ENCODE measurements at places on chromosomes 5 and 9.

DNA sequence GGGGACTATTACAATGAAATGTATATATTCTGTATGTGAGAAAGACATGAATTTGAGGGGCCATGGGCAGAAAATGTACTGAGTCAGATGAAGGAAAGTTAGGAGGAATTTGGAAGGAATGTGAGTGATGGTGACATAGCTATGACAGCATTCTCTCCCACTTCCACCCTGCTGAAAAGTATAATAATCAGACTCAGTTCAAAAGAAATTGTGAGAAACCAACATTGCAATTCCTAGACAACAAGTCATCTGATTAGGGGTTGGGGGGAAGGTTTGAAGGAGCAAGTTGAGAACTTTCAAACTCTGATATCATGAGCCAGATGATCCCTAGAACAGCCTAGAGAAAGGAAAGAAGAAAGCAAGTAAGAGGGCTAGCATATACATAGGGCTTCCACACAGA, 370.6 kb downstream of the DMRTA1 start:
- DNase-seq, result no peak

- no peak for DNase-seq
These were observed 8.7 kb downstream of the POMT1 start for GRCh38 chr9:131511416-131511815.

DNA sequence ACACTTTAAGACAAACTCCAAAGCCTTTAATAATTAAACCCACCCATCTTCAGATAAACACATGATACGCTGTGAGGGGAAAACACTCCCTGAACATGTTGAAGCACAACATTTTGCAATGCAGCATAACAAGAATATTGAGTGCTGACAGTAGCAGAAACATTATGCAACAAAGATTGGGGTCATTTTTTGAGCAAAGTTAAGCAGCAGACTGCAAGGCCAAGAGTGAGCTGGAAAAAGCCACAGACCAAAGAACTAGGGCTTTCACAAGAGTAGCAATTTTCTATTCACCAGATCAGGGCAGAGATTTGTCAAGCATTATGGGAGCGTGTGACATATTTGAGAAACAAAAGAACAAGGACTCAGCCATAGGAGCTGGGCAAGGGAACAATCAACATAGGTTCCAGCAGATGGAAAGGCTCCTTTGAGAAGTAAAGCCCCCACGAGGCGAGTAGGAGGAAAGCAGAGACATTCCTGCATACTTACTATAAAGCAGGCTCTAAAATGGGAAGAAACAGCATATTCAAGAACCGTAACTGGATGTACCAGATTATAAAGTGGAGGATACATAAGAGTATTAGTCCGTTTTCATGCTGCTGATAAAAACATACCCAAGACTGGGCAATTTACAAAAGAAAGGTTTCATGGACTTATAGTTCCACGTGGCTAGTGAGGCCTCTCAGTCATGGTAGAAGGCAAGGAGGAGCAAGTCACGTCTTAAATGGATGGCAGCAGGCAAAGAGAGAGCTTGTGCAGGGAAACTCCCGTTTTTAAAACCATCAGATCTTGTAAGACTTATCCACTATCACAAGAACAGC, 4.8 kb upstream of the TTC23L start:
- DNase-seq, result no peak

- no peak for DNase-seq
These were observed at the start of gene MARCHF11 for GRCh38 chr5:16179511-16179935. TSS of gene MARCHF11 (minus strand) at chr5:16179791. CDS start at chr5:16179575, 216 bp downstream.

DNA sequence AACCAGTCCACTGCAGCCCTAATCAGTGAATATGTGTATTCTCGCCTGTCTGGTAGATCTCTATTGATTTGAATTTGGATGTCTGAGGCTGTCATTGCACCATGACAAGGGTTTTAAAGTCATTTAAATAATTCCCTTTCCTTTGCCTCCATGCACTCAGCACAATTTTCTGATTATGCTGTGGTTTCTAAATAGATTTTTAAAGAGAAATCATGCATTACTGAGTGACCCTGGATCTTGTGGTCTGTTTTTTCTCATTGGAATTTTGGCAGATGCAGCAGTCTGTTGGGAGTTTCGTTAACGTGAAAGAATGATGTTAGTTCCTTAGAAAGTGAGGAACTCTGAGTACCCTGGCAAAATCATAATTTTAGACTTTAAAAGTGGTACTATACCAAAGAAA, 396.0 kb downstream of the LRRC70 start:
- DNase-seq, result no peak

DNA sequence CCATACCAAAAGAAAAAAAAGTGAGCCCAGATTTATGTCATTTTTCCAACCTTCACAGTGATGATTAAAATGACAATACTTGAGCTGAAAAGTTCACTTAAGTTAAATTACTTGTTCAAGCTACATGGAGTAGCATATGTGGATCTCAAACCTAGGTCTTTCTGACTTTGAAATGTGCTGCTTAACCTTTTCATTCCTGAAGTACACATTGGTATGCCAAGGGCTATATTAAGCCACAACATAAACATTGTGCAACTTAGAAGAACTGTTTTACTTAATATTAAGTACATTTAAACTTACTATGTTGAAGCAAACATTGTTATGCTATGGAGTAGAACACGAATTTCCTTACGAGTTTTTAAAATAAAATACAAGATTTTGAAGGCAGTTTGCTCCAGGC, 105.0 kb downstream of the GIN1 start:
- DNase-seq, result no peak

DNA sequence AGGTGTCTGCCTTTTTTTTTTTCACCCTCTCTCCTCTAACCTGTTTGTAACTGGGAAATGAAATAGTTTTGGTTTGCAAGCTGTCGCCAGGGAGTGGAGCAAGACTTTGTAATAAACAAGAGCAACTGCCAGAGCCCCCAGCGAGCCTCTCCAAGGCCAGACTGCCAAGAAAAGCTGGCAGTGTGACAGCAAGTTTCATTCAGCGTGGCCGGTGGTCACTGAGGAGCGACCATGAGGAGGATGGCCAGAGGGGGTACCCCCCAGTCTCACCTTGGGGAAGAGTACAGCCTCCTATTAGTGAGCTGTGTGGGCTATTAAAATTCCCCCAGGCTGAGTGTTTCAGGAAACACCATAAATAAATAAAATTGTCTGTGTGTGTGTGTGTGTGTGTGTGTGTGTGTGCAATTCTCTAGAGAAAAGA, 49.9 kb downstream of the ZFAND5 start:
- no peak for DNase-seq

DNA sequence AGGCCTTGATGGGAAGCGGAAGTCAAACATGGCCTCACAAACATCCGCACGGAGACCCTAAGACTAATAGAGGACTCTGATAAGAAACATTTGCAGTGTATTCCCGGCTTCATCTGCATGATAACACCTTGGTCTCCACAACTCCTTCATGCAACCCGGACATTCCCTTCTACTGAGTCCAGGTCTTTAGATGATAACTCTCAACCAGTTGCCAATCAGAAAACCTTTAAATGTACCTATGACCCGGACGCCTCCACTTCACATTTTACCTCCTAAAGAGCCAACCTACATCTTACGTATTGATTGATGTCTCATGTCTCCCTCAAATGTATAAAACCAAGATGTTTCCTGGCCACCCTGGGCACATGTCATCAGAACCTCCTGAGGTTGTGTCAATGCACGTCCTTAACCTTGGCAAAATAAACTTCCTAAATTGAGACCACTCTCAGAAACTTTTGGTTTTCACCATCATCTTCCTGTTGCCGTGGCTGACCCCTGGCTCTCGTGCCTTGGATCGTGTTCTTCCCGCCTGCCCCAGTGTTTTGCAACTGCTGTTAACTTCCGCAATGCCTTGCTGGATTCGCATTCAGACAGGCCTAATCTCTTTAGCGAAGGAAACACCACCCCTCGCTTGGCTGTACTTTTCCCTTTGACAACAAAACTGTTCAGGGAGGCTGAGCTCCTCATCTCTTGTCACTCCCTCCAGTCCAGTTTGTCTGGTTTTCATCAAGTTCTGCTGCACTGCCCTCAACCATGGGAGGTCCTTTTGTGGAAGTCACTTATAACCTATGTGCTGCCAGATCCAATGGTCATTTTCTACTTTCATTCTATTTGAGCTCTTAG, 1.1 kb upstream of the DAP start:
- DNase-seq, result no peak

DNA sequence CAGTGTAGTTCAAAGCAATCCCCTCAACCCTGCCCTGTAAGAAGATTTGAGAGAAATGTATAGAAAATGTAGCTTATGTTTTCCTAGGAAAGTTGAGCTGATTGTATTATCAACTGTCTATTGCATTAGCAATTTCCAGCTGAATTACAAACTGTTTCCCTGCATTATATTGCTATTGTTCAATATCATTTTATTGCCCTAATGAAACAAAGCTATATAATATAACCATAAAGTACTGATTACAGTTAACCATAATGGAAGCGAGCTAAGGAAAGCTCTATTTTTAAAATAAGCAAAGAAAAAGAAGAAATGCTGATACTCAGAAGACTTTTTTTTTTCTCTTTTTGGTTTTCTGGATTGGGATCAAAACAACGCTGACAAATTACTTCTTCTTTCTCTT, 228.3 kb downstream of the EFNA5 start:
- no peak for DNase-seq

Data from stimulated activated CD4-positive, alpha-beta T cell treated with anti-CD3 and anti-CD28 coated beads, Interleukin-4, amount 100 ng/mL, for 48 hours (primary cell).